ENCODE measurements at places on chromosomes 4 and X.

GRCh38 chr4:151674804-151675391 is 85.9 kb downstream of the GATB start:
- DNase-seq: no peak

GRCh38 chrX:130543603-130544325 is 142.0 kb downstream of the RBMX2 start:
- no peak for DNase-seq

GRCh38 chr4:13599159-13599558 is 28.4 kb downstream of the BOD1L1 start:
- DNase-seq: no peak

DNA sequence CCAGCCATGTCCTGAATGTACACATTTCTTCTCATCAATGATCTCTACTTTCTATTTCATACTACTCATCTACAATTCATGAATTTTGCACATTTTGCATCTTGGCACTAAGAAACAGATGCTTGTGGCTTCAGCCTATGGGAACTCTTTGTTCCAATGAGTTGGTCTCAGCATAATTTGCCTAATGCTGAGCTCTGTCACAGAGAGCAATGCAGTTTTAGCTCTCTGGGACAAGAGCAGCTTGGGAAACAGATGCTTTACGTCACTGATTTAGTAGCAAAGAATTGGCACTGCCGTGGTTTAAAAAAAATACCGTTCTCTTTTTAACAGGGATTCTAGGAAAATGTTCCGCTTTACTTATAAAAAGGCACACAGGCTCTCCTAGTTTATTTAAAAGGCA is 162.4 kb downstream of the WDFY3 start:
- DNase-seq: no peak

- no peak for DNase-seq
These were observed 133.8 kb downstream of the LDB2 start for GRCh38 chr4:16764622-16765021.

- peak; percentile 7 for DNase-seq
These were observed 158.4 kb downstream of the CHIC2 start for GRCh38 chr4:53905941-53906377.

- no peak for DNase-seq
These were observed 40.6 kb upstream of the XPNPEP2 start for GRCh38 chrX:129698150-129698549.

DNA sequence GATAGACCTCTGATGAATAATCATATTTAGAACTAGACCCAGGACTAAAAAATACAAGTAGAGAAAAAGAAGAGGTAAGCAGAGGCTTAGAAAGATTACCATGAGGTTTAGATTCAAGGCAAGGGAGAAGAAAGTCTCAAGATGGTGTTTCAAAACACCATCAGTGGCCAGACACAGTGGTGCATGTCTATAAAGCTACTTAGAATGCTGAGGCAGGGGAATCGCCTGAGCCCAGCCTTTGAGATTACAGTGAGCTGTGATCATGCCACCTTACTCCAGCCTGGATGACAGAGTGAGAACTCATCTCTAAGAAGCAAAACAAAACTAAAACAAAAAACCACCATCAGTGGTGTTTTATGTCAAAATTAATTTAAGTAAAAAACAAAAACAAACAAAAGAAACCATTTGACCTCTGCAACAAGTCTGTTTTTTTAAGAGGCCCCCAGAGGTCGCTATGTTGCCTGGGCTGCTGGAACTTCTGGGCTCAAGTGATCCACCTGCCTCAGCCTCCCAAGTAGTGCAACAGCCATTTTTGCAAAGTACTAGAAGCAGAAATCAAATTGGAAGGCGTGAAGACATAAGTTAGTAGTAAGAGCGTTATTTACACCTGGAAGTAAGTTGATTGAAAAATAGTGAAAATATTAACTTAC is 784.3 kb downstream of the ADGRL3 start:
- DNase-seq: no peak

GRCh38 chr4:64799751-64800150 is 390.5 kb upstream of the TECRL start:
- no peak for DNase-seq

GRCh38 chr4:101806914-101807313 is 16.4 kb downstream of the BANK1 start:
- peak; percentile 77 for DNase-seq

DNA sequence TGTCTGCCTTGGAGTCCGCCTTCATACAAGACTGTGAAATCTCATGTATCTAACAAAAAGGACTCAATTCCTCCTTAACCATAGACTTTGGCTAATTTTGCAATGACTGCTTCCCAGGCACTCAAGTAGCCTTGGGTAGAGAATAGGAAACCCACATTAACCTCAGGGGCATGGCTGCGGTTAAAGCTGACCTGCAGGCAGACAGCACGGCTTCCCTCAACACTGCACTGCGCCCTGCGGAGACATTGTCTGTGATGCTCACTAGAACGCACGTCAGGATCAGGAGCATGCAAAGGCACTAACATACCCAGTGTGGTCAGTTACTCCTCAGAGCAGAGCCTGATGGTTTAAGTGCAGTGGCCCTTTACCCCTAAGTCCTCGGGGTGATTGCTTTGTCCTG is 10.3 kb upstream of the GPR143 start:
- DNase-seq: no peak

DNA sequence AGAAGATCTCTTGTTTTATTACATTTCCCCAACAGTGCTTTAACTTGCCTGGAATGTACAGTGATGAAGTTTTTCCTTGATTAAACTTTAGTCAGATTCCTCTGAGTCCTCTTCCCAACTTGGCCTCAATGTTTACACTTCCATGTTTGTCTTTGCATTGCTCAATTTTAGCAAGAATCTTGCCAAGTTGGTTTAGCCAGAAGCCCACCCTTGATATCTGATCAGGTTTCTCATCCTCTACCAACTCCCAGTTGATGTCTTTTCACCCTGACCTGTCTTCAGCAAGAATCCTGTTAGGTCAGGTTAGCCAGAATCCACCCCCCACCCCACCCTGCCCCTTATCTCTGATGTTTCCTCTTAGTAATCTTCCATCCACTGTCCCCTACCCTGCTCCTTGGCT is 120.9 kb downstream of the MBNL3 start:
- DNase-seq: no peak

DNA sequence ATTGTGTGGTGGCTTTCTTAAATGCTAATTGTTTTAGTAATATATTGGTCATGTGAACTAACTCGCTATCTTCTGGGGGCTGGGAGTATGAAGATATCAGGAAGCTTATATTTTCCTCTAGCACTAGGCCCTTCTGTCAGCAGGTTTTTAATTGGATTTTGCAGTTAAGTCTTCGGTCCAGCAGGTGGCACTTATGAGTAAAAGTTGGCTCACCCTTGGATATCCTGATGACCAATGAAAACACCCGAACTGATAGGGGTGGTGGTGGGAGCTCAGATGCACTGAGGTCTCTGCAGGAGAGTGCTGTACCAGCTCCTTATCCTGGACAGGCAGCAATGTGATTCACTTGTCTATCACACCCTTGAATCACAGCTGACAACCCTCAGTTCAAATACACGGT is 1365.8 kb upstream of the DIAPH2 start:
- no peak for DNase-seq

DNA sequence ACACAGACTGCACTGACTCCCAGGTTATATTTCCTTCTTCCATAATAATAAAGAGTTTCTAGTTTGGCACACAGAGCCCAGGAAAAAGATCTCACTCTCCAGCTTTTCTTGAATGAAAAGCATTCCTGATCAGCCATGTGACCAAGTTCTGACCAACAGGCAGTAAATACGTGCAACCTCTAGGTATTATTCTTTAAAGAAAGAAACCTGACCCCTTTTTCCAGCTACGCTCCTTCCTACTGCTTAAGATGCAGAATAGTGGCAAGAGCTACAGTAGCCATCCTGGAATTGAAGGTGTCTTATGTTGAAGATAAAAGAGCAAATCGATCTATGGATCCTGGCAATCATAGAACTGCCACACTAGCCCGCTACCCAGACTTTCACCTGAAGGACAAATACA is 76.7 kb downstream of the LRBA start:
- DNase-seq: no peak

GRCh38 chrX:115940888-115941332 is 229.6 kb upstream of the AGTR2 start:
- peak; percentile 43 for DNase-seq

DNA sequence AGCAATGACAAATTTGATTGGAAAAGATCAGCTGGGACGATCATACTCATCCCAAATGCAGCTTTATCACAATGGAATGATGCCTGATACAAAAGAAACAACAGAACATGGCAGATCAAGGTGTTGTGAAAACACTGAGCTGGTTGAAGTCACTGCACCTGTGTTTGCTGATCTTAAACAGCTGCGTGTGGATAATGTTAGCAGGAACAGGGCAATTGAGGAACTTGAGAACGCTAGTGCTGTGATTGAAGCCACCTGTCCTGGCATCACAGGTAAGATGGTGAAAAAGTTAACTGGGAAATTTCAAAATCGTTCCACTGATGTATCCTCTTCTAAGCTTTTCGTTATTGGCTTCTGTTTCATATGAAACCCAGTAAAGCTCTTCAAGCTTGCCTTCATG is 27.4 kb upstream of the SOD3 start:
- no peak for DNase-seq

- no peak for DNase-seq
These were observed 997.1 kb downstream of the RAB28 start for GRCh38 chr4:12487000-12487399.

GRCh38 chr4:25078523-25078922 is 47.8 kb upstream of the LGI2 start:
- no peak for DNase-seq

- DNase-seq: no peak
These were observed 202.6 kb upstream of the BCOR start for GRCh38 chrX:40300286-40300890.

GRCh38 chrX:103565197-103565596 is 20.1 kb upstream of the TCEAL4 start:
- DNase-seq: no peak

DNA sequence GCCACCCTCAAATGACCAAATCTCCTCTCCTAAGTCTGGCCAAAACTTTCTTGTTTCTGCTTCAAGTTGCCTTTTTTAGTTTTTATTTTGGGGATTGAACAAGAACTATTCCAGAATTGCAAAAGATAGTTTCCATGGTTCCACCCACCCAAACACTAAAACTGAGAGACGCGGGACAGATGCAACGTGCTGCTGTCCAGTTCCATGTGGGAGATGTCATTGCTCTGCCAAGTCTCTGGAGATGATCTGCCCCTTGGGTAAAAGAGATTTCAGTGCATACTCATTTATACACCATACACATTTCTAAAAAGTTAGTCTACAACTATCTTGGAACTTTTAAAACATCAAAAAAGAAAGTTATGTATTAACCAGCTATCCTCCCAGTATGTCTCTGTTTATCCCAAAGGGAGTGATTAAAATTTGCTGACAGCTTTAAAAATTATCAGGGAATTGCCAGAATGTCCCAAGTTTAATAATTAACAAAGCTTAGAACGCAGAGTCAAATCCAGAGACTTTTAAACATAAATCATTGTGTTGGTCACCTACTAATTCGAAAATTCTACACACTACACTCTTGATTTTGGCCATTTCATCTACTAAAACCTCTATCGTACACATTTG is 3.2 kb downstream of the MAOB start:
- DNase-seq: no peak

DNA sequence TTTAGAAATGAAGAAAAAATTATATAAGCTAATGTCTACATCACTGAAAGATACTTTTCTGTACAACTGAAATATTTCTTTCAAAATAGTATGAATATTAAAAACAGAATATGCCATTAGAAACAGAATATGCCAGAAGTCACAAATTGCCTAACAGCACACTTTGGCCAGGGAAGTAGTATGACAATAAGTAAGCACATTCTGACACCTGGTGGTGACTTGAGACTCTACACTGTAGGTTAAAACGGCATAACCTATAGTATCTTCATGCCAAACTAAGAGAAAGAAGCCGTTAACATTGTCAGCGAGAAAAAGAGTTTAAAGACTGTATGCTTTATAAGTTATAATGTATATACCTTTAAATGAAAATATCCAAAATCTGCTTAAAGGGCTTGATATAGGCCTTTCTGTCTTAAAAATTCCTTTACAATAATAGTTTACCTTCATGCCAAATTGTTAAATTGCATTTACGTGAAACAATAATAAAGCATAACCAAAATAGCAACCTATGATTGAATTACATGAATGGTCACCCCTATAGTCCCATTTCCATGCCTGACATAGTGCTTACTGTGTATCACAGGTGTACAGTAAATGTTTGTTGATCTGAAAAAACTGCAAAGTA is 32.8 kb downstream of the FAM13A start:
- DNase-seq: peak; percentile 47

DNA sequence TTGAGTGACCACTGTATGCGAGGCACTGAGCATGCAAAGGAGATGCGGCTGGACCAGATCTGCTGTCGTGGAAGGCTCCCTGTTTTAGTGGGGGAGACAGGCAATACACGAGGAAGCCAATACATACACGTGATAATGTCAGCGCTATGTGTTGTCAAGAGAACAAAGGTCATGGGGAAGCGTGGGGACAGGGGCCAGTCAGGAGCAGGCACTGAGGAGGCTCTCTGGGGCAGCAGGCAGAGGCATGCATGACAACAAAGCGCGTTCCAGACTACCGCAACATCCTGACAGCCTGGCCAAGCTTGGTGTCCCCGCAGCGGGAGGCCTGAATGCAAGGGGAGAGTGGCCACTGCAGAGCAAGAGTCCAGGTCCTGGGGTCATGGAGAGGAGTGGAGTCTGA is 61.9 kb downstream of the DCTD start:
- DNase-seq: no peak

GRCh38 chrX:153583433-153583832 is 15.5 kb downstream of the CCNQ start:
- no peak for DNase-seq

DNA sequence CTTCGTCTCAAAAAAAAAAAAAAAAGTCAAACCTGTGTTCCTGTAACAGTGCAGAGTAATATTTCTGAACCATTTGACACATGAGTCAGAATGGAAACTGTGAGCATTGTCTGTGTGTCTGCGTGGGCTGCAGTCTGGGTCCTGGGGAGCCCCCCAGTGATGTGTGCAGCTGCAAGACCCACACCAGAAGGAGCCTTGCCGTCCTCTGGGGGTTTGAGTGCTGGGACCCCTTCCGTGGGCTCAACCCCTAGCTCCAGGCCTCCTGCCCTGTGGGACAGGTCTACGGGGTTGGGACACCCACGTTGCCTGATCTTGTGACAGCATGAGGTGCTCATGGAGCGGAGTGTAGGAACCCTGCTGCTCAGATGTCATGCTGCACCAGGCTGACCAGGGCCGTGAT is 43.7 kb downstream of the DDX3X start:
- no peak for DNase-seq

DNA sequence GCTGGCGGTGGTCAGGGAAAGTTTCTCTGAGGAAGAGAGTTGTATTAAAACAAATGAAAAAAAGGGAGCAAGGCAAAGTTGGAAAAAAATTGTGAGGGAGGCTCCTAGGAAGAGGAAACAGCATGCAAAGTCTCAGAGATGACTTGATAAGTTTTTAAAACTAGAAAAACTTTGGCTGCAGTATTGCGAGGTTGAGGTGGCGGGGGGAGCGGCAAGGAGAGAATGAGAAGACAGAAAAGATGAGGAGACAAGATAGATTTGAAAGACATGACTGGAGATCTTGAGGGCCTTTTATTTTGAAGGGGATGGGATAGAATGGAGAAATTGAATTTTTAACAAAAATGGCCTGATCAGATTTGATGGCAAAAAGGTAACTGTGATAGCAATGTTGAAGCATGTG is 4.8 kb upstream of the UBE2D3 start:
- no peak for DNase-seq

- no peak for DNase-seq
These were observed 41.6 kb upstream of the LAS1L start for GRCh38 chrX:65576160-65576559.

GRCh38 chr4:13325744-13326143 is 158.4 kb downstream of the RAB28 start:
- DNase-seq: no peak

Data from GM12878 (cell line).